NCI-H1417 (cell line): ENCODE measurements at places on chromosomes 5 and 9.

- no peak for DNase-seq
These were observed 650 bp downstream of the MRRF start for GRCh38 chr9:122265149-122265915.

- no peak for DNase-seq
These were observed 2.6 kb upstream of the RFX3 start for GRCh38 chr9:3528451-3528850.

- no peak for DNase-seq
These were observed 12.0 kb downstream of the UIMC1 start for GRCh38 chr5:176994460-176995121.

GRCh38 chr5:136012041-136012804 lies 16.6 kb upstream of the TGFBI start:
- no peak for DNase-seq

GRCh38 chr9:90946982-90947381 lies 145.4 kb downstream of the SYK start:
- peak; percentile 29 for DNase-seq

DNA sequence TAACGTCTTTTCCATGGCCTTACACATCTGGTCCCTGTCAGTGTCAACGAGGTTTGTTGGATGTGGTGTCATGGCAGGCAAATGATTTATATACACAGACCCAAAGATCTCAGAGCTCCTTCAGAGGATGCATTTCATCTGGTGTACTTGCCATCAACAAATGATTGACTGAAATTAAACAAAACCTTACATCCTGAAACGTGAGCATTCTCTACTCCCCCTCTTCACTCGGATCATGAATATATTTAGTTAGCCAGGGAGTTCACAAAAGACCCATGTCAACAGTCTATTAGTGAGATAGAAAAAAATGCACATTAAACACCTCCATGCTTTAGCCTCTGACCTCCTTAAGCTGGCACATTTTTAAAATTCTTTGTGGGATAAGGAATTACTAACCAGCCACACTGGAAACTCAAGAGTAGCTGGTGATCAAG lies 215.6 kb downstream of the EFNA5 start:
- DNase-seq, result peak; percentile 36
